ENCODE measurements at places on chromosomes 3 and 15. TPM values are rescaled to one million over a fixed set of nuclear protein-coding genes. Genes with fewer than 3 reads are reported as not detected.

DNA sequence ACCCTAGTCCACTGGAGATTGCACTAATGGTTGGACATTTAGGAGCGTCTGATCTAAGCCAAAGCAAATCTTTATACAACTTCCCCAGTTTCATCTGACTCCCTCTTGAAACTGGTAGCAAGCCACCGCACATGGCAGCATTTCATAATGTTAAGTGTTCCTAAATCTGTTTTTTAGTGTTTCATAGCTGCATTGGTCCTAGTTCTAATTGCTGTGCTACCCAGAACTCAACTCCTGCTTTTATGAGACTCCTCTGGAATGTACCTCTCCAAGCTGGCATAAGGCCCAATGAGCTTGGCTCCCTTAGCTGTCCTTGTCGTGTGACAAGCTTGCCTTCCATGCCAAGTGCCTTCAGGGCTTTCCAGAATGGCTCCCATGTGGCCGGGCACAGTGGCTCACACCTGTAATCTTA lies 65.3 kb upstream of the FLNB start:
- DNase-seq, result peak; percentile 89

DNA sequence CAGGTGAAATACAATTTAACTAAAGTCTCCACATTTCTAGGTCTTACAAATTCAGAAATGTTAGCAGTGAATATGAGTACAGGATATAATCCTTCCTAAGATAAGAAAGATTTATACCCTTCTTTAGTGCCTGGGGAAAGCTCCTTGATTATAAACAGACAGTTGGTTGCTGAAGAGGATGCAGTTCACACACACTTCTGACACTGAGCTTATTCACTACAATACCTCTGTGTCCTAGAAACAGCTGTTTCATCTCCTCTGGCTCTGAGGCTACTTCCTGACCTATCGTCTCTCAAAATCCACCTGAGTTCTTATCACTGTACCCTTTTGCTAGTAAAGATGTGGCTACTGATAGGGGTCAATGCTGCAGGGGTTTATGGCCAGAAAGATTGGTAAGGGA lies 57.1 kb downstream of the TP63 start:
- DNase-seq, result no peak

- peak; percentile 65 for DNase-seq
These were observed 11.5 kb upstream of the RPS17 start for GRCh38 chr15:82551646-82552247.

The MORC1 gene
- 0.02 TPM for total RNA-seq

DNA sequence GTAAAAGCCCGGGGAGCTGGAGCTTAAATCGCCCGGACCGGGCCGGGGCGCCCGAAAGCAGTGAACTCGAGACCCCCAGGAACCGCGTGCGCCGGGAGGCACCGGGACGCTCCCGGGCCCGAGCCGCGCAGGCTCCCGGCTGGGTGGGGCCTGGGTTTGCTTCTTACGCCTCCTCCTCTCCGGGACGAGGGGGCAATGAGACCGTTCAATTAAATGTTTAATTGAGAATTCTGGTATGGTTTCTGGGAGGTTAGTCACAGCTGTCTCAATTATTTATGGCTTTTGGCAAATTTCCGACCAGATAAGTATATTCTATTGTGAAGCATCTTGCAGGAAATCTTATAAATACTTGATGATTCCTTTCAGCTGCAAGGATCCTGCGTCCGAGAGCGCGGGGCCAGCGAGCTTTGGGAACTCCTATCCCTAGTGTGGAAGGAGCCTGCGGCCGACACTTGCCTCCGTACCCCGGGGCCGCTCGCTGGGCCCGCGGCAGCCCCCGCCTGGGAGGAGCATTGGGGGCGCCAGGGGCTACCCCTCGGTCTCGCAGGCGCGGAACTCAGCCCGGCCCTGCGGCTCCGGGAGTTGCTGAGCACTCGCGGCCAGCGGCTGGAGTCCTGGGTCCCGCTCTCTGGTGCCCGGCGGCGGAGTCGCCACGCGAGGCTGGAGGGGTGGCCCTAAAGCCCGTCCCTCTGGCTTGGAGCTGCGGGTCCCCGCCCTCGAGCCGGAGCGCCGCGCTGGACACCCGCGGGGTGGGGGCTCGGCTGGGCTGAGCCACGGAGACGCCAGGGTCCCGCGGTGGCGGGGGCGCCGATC lies 10.3 kb downstream of the ISL2 start:
- DNase-seq, result peak; percentile 68

GRCh38 chr3:131795390-131796090 lies 239.3 kb downstream of the CPNE4 start:
- DNase-seq, result peak; percentile 12

The SLC28A1 gene
- total RNA-seq, result not detected

The OIP5 gene
- 61.9 TPM for total RNA-seq

The CAMK2N2 gene
- 1.1 TPM for total RNA-seq

DNA sequence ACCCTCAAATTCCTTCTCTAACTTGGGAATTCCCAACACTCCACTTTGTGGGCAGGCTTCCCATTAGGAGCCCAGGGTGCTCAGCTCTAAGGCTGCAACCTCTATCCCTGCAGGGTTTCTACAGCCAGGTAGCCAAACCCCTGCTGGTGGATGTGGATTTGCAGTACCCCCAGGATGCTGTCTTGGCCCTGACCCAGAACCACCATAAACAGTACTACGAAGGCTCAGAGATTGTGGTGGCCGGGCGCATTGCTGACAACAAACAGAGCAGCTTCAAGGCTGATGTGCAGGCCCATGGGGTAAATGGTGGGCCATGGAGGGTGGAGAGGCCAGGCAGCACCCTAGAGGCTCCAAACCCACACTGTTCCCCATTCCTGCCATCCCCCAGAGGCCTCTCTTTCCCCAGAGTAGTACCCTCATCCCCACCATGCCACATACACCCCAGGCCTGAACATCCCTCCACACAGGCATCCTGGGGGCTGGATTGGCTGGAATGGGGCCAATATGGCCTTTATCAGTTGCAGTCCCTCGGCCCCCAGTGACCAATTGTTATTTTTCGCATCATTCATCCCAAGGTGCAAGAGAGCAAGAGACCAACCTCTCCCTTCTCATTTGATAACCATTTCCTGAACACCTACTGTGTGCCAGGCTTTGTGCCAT lies 7.7 kb downstream of the ITIH1 start:
- no peak for DNase-seq

- no peak for DNase-seq
These were observed 5.4 kb upstream of the CACNA2D2 start for GRCh38 chr3:50508821-50509220.

GRCh38 chr15:40512440-40512839 lies 41.7 kb downstream of the CHST14 start:
- DNase-seq, result no peak

DNA sequence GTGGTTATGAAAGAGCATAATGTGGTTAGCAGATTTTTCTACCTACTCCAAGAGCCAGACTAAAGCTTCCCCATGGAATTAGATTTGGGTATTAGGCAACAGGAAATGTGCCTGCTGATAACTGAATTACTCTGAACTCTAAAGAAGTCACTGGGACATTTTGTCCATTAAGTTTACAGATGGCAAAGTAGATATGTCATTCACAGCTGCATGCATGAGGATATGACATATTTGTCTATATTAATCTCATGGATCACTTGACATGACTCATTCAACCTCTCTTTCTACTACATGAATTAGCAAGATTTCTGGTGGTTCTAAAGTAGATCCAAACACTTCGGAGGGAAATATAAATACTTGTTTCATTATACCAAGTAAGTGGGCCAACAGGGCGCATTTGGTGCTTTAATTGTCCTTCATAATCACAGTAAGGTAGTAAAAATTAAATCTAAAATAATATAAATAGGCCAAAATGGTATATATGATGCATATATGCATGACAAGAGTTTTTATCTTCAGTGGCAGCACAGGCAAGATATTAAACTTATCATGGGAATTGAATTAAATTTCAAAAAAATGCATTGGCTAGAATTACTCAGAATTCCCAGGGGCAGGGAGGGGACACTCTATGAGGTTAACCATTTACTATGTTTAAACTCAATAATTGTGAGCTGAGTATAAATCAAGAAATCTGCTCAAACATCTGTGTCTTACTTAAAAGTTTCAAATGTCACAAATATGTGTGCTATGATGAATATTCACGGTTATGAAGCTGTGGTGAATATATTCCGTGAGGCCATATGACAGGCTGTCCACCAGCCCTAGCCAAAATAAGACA lies 365.3 kb upstream of the KCNMB2 start:
- DNase-seq, result peak; percentile 97

DNA sequence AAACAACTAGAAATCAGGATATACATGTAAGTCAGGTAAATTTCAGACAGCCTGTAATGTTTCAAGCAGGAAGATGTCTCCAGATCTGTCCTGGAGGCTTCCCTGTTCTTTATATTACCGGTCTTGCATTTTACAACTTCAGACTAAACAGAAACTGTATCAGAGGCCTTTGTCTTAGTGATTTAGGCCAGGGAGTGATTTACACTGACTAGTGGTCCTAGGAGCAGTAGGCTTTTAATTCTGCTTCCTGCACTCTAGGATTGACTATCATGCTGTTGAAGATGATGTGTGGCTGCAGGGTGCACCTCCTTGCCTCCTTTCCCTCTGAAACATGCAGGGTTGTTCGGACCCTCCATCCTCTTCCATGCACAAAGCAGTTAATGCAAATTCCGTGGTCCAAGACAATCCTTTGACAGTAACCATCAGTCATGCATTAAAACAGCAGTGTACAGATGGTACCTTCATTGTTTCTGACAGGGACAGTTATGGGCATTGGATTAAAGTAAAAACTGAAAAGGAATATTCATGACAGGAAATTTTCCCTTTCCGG lies 27.6 kb downstream of the CHRNA7 start:
- DNase-seq, result no peak

The ESYT3 gene
- 0.52 TPM for total RNA-seq

DNA sequence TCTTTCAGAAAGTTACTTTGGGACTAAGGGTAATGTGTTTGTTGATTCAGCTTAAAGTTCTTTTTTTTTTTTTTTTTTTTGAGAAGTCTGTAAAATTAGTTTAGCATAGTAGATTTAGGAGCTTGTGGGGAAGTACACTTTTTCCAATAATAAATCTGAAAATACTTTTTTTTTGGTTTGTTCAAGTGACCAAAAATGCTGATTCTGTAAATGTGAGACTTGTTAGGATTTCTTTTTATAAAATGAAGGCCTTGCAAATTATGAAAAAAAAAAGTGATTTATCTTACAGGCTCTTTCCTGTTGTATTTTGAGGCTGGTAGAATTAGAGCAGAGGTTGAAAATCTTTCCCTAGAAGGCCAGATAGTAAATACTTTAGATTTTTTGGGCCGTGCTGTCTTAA lies 7.6 kb downstream of the OXNAD1 start:
- DNase-seq, result no peak

DNA sequence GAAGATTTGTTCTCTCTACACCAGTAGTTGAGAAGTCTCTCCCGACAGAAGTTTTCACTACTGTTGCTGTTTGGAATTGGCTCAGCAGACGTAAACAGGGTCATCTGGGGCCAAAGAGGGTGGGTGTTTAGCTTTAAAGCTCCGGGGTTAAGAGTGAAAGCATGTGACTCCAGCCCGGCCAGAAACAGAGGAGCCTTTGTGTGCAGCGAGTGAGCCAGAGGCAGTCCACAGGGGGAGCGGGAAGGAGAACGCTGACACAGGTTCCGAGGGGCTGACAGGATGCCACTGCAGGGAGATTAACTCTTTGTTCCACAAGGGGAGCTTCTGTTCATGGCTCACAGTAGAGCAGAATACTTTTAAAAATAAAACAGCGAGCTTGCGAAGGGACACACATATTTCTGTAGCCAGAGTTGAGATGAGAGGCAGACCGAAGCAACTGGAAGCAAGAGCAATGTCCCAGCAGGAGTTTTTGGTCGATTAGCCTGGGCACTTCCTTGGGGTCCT lies 26.9 kb downstream of the BMF start:
- peak; percentile 82 for DNase-seq

DNA sequence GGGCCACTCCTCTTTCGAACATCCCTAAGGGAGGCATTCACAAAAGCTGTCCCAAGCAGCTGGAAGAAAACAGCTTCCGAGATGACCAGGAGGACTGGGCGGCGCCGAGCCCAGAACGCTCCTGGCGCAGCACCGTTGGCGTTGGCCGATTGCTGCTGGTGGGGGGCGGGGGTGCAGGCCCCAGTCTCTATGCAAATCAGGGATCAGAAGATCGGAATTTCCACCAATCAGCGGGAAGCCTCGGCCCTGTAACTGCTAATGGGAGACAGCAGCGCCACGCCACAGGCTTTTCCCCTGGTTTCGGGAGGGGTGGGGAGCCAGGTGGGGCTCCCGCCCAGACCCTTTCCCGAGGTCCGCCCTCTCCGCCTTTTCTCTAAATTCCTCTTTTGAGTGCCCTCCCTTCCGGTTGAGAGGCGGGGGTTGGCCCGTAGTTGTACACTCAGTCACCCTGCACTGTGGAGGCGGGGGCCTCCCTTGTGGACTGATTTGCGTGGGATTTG lies 27.0 kb downstream of the HMCES start:
- peak; percentile 75 for DNase-seq

The HEG1 gene
- 59.7 TPM for total RNA-seq

DNA sequence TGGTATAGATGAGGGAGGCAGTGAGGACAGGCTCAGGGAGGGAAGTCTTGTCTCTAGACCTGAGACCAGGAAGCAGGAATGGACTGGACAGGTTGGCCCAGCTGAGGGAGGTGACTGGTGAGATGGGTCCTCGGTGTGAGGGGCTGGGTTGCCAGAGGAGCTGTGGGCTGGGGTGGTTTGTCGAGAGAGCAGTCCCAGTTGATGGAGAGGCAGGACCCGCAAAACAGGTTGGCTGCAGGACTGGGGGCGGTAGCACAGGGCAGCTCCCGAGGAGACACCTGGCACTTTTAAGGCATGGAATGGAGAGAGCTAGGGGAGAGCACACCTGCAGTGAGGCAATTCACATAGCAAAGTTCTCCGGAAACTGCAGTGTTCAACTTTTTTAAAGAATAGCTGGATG lies 14.7 kb downstream of the IGF1R start:
- DNase-seq, result no peak

- peak; percentile 18 for DNase-seq
These were observed 641.9 kb downstream of the OTOL1 start for GRCh38 chr3:162138509-162138908.

The CPA3 gene
- 0.30 TPM for total RNA-seq

DNA sequence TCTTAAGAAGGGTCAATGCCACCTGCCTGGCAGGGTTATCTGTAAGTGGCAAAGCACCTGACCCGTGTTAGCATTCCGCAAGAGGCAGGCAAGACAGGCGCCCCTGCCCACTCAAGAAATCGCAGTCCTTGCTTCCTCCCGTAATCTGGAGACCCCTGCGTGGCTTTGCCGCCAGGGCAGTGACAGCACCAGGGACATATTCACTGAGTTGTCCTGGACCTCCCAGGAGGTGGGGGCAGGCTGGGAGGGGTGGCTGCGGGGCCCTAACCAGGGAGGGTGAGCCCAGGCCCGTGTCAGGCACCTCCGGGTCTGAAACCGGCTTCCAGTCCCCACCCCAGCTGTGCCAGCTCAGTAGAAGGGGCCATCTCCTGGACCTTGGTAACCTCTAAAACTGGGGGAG lies 15.8 kb upstream of the SEC13 start:
- no peak for DNase-seq

GRCh38 chr3:14216257-14217048 lies 37.8 kb downstream of the LSM3 start:
- DNase-seq, result peak; percentile 74

GRCh38 chr3:46215810-46216414 lies 7.8 kb upstream of the CCR1 start:
- peak; percentile 42 for DNase-seq

GRCh38 chr3:61612211-61613194 lies 51.1 kb downstream of the PTPRG start:
- DNase-seq, result peak; percentile 38
